Fibroblast of skin of left biceps (primary cell): ENCODE measurements at places on chromosomes 1 and 21.
A peak's percentile ranks its signal among the peaks of the same experiment; 100 is the strongest.

DNA sequence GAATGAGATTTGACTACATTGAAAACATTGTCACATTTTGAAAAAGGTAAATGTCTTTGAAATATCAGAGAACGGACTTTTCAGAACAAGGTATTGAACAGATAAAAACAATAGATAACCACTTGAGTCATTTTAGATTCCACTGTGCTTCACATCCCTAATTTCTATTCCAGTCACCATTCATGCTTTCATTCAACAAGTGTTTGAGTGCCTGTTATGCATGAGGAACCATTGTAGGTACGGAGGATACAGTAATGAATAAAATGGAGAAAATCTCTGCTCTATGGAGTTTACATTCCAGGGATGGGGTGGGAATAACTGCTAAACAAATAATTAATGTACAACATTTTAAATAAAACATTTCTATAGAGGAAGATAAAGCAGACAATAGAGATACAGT lies 26.3 kb downstream of the ZMYM4 start:
- no peak for DNase-seq

DNA sequence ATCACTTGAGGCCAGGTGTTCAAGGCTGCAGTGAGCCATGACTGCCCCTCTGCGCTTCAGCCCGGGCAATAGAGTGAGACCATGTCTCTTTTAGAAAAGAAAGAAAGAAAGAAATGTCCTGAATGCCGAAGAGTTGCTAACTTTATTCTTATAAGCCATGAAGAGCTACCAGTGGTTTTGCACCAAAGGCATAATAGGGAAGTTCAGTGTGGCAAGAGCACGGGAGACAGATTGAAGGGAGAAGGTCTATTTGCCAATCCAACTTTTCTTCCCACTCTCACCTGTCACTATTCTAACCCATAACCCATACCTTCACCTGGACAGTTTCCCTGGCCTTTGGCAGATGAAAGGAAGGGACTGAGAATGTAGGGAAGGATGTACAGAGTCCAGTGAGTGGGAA lies 4.4 kb upstream of the PEA15 start:
- no peak for DNase-seq

GRCh38 chr21:37742115-37742514 lies 174.1 kb downstream of the KCNJ6 start:
- DNase-seq, result no peak

GRCh38 chr1:72037745-72038343 lies 244.5 kb downstream of the NEGR1 start:
- DNase-seq, result peak; percentile 10

DNA sequence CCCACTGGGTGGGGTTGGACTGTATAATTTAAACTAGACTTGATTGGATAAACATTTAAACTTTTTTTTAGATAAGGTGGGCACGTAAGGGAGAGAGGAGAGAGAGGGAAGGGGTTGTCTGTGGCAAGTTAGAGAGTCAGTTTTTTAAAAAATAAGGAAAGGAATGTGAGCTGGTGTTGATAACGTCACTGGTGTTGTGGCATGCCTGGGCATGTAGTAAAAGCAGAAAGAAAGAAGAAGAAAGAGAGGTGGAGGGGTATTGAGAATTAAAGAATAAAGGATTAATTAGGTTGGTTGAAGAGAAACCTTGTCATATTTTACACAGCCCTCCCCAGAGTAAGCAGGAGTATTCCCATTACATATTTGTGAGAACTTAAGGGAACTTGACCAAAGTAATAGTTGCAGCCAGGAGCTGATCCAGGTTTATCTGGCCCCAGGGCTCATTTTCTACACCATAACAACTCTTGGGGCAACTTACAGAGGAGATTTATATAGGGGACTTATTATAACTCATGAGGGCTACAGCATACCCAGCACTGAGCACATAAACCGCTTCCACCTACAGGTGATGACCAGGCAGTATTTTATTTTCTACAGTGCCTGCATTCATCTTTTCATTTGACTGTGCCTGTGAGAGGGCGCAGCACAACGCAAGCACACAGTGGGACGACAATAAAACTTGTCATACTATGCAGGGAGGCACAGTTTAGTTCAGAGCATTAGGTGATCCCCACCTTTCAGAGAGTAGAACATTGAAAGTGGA lies 70.2 kb downstream of the CCDC30 start:
- no peak for DNase-seq

DNA sequence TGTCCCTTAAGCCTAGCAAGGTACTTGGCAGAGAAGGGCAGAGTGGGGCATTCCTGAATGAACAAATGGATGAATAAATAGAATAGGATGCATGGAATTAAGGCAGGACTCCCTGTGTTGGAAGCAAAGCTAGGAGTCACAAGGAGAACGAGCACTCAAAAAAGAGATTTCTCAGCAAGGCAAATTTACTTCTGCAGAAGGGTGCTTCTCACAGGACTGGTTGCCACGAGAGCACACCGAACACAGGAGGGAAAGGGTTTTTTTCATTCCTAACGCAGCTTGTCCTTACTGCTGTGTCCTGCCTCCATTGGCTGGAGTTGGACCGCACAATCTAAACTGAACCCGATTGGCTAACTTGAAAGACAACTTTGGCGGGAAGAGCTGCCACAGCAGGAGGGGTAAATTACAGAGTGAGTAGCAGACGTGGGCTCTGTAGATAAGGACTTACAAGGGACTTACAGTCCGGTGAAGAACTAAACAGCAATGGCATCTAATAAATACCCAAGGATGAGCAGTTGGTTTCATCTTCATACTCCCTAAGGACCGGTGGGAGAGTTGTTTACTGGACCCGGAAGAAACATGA lies 52.4 kb downstream of the KIF26B start:
- DNase-seq, result no peak

GRCh38 chr1:50417946-50418599 lies 5.2 kb downstream of the DMRTA2 start:
- no peak for DNase-seq

GRCh38 chr1:9902060-9902452 lies 8.0 kb downstream of the CTNNBIP1 start:
- no peak for DNase-seq

GRCh38 chr1:10457875-10458274 lies 8.0 kb downstream of the CORT start:
- DNase-seq, result no peak

- no peak for DNase-seq
Observed at GRCh38 chr1:43286115-43286514, 734 bp upstream of the C1orf210 start.

GRCh38 chr1:73800376-73800775 lies 397.6 kb downstream of the LRRIQ3 start:
- DNase-seq, result peak; percentile 59

DNA sequence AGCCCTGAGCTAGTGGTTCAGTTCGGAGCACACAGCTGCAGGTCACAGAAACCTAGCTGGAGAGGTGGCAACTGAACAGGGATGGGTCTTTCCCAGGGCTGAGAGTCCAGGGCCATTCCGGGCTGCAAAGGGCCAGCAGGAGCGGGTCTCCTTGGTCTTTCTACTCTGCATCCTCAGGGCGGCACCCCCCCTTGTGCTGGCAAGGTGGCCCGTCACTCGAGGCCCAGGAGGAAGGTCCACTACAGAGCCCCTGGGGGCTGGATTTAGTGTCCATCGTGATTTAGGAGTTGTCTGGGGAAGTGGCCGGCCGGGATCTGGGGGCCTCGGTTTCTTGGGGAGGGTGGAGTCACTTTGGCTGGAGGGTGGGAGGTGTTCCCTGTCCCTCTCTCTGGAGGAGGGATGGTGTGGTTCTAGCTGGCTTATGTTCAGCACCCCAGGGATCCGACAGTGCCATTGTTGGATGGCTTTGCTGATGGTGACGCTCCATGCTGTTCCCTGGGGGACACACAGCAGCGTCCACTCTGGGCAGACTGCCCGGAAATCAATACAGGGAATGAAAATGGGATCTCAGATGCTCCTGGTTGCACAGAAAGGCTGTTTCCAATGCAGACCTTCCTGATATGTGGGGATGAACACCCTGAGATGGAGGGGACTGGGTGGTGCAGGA lies 64.4 kb downstream of the UMODL1 start:
- no peak for DNase-seq

GRCh38 chr1:67945733-67946374 lies 104.6 kb downstream of the DIRAS3 start:
- DNase-seq, result no peak

GRCh38 chr1:19811206-19811851 lies 3.8 kb downstream of the RNF186 start:
- DNase-seq, result peak; percentile 7
